ENCODE measurements at places on chromosomes 2 and 18.

DNA sequence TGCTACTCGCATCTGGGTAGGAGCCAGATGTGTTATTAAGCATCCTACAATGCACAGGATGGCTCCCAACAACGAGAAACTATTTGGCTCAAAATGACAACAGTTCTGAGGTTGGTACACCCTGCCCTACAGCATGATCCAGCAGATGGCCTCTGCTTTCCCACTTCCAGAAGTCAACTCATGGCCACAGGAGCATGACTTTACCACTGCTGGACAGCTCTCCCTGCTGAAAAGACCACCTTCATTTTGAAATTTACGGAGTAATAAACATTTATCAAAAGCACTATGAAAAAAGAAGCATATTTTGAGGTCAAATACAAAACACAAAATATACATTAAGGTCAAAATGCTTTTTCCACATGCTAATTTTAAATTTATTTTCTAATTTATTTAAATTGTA, 13.7 kb downstream of the NXPH2 start:
- DNase-seq, result no peak

DNA sequence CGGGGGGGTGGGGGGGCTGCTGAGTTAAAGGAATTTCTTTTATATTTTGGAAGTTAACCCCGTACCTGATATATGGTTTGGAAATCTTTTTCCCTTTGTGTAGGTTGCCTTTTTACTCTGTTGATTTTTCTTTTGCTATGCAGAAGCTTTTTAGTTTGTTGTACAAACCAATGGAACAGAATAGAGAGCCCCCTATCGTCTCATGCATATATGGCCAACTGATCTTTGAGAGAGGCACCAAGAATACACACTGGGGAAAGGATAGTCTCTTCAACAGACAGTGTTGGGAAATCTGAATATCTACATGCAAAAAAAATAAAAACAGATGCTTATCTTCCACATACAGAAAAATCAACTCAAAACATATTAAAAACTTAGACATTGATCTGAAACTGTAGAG, 647.8 kb upstream of the KLHL29 start:
- no peak for DNase-seq

GRCh38 chr2:50777954-50778353, 254.0 kb downstream of the NRXN1 start:
- no peak for DNase-seq

- no peak for DNase-seq
Measured at GRCh38 chr2:219252084-219252483, 959 bp upstream of the TUBA4B start.

- no peak for DNase-seq
Measured at GRCh38 chr2:222671259-222672067, at the start of gene MOGAT1. Gene MOGAT1, plus strand, starts transcription at chr2:222671658. Its CDS starts 128 bp downstream, at chr2:222671786.

DNA sequence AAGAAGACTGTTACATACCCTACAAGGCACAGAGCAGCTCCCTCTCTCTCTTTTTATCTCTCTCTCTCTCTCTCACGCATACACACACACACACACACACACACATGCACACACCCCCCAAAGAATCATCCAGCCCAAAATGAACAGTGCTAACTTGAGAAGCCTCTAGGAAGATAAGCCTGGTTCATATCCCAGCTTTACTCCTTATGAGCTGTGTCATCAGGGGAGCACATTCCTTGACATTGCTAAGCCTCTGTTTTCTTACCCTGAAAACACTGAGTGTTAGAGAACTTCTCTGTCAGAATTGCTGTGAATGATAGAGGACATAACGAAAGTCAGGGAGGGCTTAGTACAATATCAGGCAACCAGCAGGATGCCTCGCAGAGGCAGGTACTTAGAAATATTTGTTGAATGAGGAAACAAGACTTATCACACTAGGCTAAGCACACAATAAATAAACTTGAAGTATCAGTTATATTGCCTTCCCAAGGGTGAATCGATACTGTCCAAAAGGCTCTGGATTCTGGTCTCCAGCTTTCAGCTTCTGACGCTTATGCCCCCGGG, 725.6 kb upstream of the ID2 start:
- DNase-seq, result no peak

DNA sequence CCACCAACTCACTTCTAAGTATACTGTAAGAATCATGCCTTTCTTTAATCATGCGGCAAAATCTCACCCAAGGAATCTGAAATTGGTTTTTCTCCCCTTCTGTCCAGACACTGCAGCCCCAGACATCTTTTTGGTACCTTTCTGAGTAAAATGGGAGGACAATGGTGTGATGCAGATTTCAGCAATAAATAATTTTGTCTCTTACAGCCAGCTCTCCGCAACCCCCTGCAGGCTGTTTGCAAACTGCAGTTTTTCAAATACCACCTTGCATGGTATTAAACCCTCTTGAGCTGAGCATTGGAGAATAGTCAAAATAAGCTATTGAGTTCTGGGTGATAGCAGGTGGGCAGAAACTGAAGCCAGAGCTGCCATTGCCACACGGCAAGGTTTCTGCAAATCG, 32.2 kb downstream of the GPR39 start:
- DNase-seq, result no peak

DNA sequence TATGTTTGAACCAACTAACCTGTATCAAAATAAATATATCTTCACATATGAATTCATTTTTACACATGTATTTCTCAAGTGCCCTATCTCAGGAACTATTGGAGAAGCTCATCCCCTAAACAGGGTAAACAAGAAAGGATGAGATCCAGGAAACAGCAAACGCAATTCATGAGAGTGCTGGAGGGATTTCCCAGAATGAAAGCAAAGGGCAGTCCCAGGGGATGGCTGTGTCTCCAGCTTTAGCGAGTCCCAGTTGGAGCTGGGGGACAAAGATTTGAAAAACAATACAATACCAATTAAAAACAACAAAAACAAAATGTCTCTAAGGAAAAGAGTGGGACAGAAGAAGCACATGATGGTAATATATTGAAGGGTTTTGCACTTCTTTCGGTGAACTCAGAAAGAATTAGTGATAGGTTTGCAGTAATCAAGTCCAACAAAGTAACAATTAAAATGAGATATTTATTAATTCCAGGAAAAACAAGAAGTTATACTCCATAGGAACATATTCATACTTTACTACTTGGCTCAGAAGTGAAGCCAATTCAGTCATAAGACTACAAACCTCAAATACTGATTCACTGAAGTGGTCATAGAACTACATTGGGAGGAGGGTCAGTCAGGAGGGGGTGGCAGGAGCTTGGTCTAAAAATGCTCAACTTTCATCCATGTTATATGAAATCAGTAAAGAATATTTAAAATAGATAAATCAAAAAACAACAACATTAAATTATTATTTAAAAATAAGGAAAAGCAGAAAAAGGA, 73.1 kb upstream of the PDE1A start:
- DNase-seq, result no peak

- DNase-seq, result no peak
Measured at GRCh38 chr2:27431395-27431794, 3.0 kb downstream of the NRBP1 start.

GRCh38 chr2:204199357-204199756, 262.8 kb downstream of the ICOS start:
- no peak for DNase-seq

- no peak for DNase-seq
Measured at GRCh38 chr2:198973785-198974184, 484.0 kb downstream of the SATB2 start.

DNA sequence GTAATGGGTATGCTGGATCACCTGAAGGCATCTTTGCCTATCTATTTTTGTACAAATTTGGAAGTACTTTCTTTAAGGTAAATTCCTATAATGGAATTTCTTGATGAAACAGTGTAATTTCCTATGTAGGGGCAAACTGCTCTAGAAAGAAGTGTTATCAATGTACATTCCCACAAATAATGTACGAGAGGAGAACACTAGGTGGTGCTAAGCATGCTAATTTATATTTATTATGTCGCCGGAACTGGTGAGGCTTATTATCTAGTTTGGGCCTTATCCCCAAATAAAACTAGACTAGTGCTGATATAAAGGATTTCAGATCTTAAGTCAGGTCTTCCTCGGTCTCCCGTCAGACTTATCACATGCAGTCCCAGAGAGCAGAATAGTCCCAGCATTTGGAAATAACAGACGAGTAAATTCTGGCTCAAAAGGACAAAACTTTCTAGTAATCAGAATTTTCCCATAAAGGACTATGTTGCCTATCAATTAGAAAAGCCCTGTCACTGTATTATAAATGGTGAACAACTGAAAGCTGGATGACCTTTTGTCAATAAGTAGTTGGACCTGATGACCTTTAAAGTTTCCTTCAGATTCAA, 86.9 kb upstream of the RBBP8 start:
- DNase-seq, result no peak

DNA sequence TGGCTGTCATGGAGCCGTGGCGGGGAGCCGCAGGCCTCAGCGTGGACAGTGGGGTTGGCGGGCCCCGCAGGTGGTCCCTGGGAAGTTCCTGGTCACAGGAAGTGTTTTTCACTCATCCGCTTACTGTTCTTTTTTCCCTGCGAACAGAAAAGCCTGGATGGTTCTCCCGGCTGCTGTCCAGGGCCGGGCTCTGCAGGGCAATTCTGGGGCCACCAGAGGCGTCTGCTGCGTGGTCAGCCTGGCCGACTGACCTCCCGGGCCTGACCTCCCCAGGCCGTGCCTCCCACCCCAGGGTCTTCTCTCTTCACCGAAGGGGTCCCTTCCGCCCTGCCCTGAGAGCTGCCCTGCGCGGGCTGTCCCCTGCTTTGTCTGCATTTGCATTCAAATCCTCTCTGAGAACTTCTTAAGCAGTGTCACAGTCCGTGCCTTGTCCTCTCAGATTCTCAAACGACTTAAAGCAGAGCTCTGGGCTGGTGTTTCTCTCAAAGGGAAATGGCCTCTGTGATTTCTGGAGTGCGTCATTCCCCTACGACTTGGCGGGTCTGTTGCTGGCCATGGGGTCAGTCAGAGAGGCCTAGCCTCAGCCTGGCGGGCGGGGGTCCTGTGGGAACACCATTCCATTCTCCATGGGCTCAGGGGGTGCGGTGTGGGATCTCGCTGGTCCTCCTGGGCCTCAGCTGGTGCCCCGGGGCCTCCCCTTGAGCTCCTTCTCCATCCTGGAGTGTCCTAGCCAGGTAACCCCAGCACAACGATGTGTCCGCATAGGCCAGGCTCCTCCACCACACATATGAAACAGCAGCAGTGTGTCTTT, 38.3 kb downstream of the KLHL29 start:
- DNase-seq, result no peak

DNA sequence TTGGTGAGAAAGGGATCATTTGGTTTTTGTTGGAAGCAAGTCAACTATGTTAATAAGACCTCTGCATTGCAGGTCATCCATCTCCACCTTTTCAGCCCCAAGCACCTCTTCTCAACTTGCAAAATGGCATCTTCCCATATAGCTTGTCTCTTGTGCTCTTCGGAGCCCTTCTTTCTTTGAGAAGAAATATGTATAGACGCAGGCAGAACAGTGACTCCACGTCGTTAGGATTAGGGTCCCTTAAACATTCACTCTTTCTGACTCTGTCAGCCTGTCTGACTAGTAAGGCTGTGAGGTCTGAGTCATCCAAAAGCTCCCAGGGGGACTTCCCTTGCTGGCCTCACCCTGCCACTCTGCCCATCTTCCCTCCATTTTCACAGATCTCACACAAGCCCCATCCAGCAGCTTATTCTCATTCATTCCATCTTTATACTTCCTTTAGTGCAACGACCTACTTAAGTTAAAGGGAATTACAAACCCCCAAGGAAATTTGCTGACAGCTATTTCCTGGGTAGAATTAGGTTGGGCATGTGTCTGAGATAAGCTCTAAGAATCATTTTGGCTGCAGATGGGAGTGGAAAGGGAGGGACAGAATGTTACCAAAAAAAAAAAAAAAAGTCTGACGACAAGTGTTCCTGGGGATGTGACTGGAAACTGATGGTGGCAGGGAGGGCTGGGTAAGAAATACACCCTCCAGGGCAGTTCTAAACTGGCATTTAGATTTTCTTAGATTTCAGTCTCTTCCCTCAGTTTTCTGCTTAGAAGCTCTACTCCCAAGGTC, 37.7 kb upstream of the MEX3C start:
- DNase-seq, result no peak

- DNase-seq, result no peak
Measured at GRCh38 chr18:9887992-9888391, 2.2 kb downstream of the TXNDC2 start.

- DNase-seq, result no peak
Measured at GRCh38 chr2:16088035-16088801, 147.9 kb downstream of the MYCN start.

GRCh38 chr2:81551040-81551634, 1246.6 kb upstream of the LRRTM1 start:
- no peak for DNase-seq

DNA sequence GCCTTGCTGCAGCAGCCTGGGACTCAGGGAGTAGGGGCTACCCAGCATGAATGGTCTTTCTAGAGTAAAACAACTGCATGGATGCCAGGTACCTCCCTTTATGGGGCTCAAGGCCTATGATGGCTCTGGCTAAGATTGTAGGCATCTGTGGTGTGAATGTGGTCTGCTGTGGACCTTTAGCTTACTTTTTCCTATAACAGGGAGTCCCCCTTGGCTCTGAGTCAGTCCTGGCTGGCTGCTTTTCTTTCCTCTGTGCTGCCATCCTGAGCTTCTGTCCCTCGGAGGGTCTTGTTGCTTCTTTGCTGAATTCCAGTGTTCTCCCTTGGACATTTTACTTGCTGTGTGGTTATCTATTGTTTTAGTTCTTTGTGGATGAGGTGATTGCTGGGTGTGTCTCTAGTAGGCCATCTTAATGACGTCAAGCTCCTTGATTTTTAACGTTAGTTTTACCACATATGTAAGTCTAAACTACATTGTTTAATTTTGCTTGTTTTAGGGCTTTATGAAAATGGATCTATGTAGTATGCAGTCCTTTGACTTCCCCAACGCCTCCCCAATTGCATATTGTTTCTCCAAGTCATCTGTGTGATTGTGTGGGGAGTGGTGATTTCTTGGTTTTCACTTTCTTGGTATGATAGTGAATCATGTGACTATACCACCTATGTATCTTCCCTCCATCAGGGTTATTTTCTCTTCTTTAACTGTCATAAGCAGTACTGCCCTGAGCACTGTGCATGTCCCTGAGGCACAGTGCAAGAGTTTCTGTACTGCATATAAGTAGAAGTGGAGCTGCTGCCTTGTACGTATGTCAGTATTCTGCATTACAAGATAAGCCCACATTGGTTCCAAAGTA, 92.4 kb downstream of the NCK2 start:
- DNase-seq, result no peak

- no peak for DNase-seq
Measured at GRCh38 chr2:216108310-216108966, 710 bp upstream of the XRCC5 start.

DNA sequence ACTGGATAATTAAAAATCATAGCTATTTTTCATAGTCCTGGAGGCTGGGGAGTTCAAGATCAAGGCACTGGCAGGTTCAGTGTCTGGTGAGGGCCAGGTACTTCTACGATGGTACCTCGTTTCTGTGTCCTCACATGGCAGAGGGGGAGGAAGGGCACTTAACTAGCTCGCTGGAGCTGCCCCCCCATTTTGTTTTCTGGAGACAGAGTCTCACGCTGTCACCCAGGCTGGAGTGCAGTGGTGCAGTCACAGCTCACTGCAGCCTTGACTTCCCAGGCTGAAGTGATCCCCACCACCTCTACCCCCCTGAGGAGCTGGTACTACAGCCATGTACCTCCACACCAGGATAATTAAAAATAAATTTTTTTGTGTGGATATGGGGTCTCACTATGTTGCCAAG, 40.3 kb downstream of the ASB1 start:
- no peak for DNase-seq

- DNase-seq, result no peak
Measured at GRCh38 chr2:4674007-4674406, 970.6 kb downstream of the DCDC2C start.

Data from keratinocyte (primary cell).